ENCODE measurements at places on chromosomes 2 and 18.
A peak's percentile ranks its signal among the peaks of the same experiment; 100 is the strongest.

- no peak for DNase-seq
These were observed 24.6 kb downstream of the FIGN start for GRCh38 chr2:163711258-163711657.

- DNase-seq, result peak; percentile 14
These were observed 76.0 kb downstream of the EMX1 start for GRCh38 chr2:72993147-72993932.

- DNase-seq, result peak; percentile 84
These were observed 125.1 kb upstream of the HAAO start for GRCh38 chr2:42917425-42917927.

- no peak for DNase-seq
These were observed 104.9 kb downstream of the IRS1 start for GRCh38 chr2:226694586-226695284.

GRCh38 chr2:66966631-66967030, 430.5 kb upstream of the ETAA1 start:
- no peak for DNase-seq

DNA sequence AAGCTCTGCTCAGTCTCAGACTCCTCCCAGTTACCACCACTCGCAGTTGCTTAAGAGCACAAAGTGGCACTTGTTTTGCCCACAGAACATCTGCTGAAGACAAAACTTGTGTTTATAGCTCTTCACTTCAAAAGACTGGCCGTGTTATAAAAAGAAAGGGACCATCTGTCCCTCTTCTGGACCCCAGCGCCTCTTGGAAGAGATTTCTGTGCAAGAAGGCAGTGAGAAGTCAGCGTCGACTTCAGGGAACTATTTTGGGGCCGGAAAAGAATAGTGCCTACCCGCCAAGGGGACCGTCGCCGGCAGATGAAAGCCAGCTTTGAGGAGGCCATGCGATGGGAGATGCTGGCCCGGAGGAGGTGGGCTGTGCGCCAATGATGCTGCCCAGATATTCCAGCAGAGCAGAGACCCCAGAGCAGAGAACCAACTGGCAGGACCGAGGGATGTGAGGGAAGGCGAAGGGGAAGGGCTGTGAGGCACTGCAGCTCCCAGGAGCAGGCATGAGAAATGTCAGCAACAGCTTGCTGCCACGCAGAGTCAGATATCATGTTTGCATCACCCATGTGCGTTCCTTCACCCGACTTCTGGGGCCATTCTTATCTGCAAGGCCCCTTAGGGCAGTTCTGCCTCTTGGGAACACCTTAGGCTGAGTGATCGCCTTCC, 270.9 kb downstream of the ATAD2B start:
- no peak for DNase-seq

GRCh38 chr2:236744716-236745115, 175.1 kb downstream of the ACKR3 start:
- peak; percentile 82 for DNase-seq

- peak; percentile 96 for DNase-seq
These were observed at the start of gene RMP24 for GRCh38 chr18:35972197-35973000. Gene RMP24 (plus strand): TSS chr18:35972679.

GRCh38 chr2:113891265-113891959, 1.5 kb downstream of the ACTR3 start:
- DNase-seq, result peak; percentile 32

GRCh38 chr2:45450634-45451033, 160.4 kb downstream of the SRBD1 start:
- no peak for DNase-seq

GRCh38 chr2:15939556-15939853, 845 bp upstream of the MYCN start:
- no peak for DNase-seq

GRCh38 chr2:39696838-39697237, 31.1 kb downstream of the TMEM178A start:
- DNase-seq, result peak; percentile 85

- no peak for DNase-seq
These were observed 113.2 kb downstream of the SH3BP4 start for GRCh38 chr2:235064976-235065375.

DNA sequence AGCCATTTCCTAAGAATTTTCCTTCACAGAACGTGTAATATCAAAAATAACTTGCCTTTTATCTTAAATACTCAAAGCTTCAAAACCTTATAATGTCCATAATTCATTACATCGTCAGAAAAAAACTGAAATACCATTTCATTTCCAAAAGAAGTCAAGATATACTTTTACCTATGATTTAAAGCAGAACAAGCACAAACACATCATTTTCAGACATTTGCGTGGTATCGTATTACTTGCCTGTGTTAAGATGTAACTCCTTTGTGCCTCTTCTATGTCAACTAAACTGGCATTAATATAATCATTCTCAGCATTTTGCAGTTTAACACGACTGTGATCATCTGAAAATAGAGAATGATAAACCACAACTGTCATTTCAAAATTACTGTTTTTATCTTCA, 47.5 kb downstream of the PTPN2 start:
- DNase-seq, result no peak

DNA sequence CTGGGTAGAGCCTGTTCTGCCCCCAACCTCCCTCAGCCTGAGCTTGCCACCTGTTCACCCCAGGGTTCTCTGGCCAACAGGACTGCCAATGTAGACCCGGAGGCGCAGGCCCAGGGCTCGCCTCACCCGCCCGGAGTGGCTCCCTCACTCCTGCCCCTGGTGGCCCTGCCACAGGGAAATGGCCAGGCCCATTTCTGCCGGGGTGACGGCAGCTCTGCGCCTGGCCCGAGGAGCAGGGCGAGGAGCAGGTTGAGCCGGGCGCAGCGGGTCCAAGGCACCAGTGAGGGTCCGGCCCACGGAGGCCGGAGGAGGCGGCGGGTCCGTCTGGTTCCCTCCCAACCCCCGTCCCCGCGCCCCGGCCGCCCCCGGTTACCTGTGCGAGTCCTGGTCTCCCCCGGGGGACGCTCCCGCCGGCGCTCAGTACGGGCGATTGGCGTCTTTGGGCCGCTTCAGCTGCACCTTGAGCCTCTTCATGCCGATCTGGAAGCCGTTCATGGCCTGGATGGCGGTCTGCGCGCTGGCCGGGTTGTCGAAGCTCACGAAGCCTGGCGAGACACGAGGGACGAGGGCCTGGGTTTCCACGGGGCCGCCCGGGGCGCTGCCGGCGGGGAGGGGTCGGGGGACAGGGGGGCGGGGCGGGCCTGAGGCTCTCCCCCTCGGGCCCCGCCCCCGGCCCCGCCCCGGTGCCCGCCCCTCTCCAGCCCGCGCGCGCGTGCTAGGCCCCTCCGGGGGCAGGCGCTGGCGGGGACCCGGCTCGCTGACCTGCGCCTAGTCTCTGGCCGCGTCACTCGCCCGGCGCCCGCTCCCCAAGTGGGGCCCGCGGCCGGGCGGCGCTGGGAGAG, 312.0 kb downstream of the CELF4 start:
- DNase-seq, result no peak

DNA sequence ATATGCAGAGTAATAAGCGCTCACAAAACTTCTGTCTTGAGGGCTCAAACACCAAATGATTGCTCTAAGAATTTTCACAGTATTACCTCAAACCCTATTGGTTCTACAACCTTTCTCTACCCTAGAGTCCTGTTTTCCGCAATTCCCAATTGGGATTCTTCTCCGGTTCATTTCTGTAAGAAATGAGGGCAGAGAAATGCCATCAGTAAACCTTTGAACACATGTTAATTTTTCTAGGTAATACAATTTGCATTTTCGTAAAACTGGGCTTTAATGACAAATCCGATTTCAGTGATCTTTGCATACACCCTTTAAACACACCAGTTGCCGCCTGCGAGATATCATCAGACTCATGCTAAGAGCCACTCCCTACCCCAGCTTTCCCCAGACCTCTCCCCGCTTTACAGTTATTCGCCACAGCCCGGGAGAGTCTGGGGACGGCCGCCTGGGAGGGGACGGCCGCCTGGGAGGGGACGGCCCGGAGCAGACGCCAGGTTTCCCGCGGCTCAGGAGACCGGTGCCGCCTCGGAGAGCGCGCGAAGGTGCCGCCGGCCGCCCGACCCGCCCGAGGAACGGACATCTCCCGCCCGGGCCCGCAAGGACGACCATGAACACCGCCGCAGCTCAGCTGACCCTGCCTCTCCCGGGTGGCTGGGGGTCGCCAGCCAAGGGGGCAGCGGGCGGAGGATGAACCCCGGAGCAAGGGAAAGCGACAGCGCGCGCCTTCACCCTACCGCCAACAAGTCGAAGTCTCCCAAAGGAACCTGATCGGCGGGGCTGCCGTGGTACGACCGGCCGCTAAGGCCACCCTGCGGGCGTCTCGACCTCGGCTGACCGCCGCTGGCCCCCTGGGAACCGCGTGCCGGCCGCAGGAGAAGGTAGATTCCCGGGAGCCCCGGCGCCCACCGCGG, 463 bp downstream of the SMC6 start:
- DNase-seq, result peak; percentile 54

- DNase-seq, result no peak
These were observed 151.1 kb downstream of the MBP start for GRCh38 chr18:76981396-76981968.

- DNase-seq, result no peak
These were observed 211.0 kb downstream of the AKAIN1 start for GRCh38 chr18:4986066-4986465.
